Stimulated activated CD8-positive, alpha-beta memory T cell treated with anti-CD3 and anti-CD28 coated beads, Interleukin-7, amount 100 ng/mL, for 48 hours (primary cell): ENCODE measurements at places on chromosomes 4 and X.

GRCh38 chr4:147629783-147630730 is 12.9 kb downstream of the TMEM184C start:
- no peak for DNase-seq

GRCh38 chr4:33989820-33990443 is 2254.4 kb downstream of the ARAP2 start:
- no peak for DNase-seq

DNA sequence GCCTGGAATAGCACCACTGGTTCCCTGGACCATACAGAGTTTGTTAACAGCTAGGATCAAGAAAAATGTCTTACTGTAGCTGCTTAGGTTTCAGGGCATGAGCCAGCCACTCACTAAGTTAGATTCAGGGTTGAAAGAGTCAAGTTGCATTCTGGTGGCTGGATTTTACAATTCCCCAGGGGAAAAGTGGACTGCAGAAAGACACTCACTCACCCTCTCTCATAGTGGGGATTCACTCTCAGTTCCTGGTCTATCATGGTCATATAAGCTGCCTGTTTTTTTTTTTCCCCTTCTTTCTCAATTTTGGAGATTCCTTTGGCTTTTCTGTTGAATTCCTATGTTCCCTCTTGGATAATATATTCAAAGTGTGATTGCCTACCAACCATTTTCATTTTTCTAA is 744.2 kb upstream of the GRIA3 start:
- DNase-seq: no peak

DNA sequence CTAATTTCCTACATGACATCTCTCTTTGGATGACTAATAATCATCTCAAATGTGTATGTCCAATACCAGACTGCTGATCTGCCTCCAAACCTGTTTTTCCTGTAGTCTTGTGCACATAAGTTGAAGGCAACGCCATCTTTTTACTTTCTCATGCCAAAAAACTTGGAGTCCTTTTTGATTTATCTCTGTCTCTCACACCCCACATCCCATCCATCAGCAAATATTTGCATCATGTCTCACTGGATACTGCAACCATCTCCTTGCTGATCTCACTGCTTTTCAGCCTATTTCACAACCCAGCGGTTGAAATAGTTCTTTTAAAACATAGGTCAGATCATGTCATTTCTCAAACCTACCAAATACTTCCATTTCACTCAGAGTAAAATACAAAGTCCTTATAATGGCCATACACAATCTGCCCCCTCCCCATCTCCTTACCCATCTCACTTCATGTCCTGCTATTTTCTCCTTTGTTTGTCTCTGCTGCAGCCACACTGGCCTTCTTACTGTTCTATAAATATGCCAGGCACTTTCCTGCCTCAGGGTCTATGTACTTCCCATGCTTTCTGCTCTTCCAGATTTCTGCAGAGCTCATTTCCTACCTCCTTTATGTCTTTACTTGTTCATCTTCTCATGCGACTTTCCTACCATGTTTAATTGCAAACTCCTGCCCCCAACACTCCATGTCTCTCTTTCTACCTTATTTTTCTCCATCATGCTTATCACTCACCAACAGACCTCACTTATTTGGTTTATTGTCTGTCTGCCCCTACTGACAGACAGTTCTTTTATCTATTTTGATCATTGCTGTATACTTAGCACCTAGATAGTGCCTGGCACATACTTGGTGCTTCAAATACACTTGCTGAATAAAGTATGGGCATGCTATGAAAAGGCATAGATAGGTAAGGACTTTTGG is 98.8 kb downstream of the ANXA3 start:
- DNase-seq: no peak

GRCh38 chrX:9681011-9681410 is 84.6 kb downstream of the GPR143 start:
- no peak for DNase-seq

DNA sequence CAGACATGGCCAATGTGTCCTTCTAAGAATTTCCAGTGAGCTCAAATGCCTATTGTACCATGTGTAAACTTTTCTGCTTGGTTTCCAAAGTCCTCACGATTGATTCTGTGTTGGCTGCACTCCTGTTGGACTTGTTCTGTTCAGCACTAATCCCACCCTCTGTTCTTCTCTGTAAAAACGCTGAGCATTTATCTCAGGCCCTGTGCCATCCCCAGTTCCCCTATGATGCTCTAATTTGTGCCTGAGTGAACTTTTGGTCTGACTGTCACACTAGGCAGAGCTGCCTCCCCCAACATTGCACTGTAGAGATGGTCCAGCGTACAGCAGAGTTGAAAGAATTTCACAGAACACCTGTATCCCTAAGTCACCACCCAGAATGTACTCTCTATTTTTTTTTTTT is 76.1 kb upstream of the STS start:
- DNase-seq: no peak

GRCh38 chrX:6052111-6052745 is 176.4 kb downstream of the NLGN4X start:
- no peak for DNase-seq

DNA sequence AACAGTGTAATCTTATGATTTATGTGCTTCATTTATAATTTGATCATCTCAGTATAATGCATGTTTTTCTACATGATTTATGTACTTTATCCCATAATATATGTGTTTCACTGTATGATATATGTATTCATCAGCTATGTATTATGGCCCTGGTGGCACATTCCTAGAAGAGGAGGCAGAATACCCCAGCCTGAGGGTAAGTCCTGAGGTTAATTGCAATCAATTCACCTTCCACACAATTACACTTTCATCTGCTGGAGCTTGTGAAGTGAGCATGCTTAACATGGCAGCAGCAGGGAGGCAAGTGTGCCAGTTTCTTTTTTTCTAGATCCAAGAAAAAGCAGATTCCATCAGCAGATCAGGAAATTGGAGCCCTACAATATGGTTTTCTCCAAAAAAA is 81.2 kb downstream of the CXXC4 start:
- no peak for DNase-seq

- no peak for DNase-seq
These were observed 138.4 kb upstream of the MAMLD1 start for GRCh38 chrX:150224676-150225075.

- DNase-seq: no peak
These were observed 23.0 kb downstream of the SNX25 start for GRCh38 chr4:185232370-185232769.

DNA sequence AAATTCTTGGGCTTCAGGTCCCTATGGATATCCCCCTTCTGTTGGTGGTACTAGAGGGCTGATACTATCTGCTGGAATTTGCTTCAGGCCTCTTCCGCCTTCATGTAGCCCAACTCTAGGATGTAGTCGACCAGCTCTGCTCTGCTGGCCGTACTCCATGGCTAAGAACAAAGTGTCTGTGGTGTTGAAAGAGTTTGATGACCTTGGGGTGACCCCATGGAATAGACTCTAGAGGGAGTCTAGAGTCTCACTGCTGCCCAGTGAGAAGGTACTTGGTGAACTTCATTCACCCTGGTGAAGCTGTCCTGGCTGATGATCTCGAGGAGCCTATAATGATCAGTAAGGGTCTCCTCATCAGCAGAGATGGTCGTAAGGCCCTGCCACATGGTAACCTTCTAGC is 11.7 kb downstream of the SOWAHB start:
- no peak for DNase-seq

- DNase-seq: no peak
These were observed 8.1 kb upstream of the TEX13A start for GRCh38 chrX:105228602-105229001.
